ENCODE measurements at places on chromosomes 6 and 20.
A peak's percentile ranks its signal among the peaks of the same experiment; 100 is the strongest.

DNA sequence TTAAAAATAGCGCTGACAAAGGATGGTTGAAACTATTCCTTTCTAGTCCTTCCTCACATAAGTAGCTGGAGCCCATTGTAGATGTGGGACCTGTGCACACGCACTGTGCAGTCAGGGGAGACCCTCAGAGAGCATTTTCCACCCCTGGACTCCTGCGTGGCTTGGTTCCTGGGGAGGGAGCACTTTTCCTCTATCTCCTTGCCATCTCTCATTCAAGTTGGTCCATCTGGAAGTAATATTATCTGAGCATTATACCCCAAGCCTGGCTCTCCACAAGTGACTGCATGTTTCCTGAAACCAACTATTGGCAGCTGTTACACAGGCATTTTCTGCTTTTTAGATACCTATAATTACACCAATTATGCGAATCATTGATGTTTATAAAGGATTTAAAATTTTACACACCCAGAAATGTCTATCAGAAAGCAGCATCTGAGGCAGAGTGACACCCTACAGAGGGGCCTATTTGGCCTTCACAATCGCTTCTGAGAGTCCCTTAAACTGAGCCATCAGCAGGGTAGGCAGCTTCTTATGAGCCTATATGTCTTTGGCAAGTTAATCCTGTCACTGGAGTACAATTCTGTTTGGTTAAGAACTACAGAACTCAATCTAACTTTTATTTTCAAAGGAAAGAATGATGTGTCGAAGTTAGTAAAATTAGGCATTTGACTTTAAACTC, 18.7 kb downstream of the SOX4 start:
- no peak for DNase-seq

DNA sequence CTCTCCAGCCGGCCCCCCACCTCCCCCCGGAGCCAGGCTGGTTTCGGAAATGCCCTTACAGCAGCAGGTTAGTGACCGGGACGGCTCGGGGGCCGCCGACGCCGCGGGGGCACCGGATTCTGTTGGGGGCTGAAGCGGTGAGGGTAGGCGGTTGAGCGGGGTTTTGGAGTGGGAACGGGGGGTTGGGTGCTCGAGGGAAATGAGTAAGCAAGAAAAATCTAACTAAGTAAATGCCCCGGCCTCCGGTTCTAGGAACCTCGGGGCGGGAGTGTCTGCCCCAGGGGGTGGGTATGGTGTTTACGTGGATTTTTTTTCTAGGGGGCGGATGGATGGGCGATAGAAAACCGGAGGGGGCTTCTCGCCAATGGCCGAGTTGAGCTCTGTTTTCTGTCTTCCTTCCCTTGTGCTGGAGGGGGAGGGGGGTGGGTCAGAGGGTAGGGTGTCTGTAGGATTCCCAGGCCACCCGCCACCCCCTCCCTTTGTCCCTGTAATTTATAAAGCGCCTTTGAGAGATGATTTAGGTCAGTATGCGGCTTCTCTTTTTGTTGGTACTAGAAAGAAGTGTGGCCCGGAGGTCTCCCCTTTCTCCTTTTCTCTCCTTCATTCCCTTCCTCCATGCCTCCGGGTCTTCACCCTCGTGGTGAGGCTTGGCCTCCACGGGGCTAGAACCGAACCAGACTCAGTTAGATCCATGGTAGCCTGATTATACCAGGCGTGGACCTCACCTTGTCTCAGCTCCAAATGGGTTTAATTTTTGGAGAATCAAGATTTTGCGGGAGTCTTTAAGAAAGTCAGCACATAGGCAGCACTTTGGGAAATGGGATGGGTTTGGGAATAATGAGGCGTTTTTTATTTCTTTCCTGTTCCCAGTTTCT, 2.3 kb downstream of the E2F3 start:
- peak; percentile 37 for DNase-seq

GRCh38 chr6:137112067-137112355, 61.4 kb downstream of the IL22RA2 start:
- DNase-seq = no peak

- no peak for DNase-seq
Observed at GRCh38 chr20:62349556-62350097, 17.5 kb downstream of the LAMA5 start.

DNA sequence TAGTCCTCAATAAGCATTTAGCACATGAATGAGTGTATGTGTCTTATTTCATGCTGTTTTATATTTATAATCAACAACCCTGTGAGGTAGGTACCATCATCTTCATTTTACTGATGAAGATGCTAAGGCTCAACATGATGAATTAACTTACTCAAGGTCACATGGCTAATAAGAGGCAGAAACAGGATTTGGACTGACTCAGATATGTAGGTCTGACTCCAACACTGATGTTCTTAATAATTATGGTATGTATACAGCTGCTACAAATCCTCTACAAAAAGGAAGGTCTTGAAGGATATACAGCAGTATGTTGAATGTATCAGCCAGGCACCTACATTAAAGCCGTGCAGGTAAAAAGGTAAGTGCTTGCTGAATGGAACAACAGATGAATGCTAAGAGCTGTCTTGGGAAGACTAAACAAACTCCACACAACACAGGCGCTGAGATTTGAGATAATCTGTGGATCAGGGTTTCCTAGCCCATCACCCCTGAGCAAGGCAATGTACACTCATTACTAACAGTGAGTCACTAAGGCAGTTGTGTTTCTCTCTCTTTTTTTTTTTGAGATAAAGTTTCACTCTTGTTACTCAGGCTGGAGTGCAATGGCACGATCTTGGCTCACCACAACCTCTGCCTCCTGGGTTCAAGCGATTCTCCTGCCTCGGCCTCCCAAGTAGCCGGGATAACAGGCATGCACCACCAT, 31.9 kb downstream of the TTI1 start:
- no peak for DNase-seq

- peak; percentile 36 for DNase-seq
Observed at GRCh38 chr6:73732845-73733675, 37.1 kb downstream of the CD109 start.

DNA sequence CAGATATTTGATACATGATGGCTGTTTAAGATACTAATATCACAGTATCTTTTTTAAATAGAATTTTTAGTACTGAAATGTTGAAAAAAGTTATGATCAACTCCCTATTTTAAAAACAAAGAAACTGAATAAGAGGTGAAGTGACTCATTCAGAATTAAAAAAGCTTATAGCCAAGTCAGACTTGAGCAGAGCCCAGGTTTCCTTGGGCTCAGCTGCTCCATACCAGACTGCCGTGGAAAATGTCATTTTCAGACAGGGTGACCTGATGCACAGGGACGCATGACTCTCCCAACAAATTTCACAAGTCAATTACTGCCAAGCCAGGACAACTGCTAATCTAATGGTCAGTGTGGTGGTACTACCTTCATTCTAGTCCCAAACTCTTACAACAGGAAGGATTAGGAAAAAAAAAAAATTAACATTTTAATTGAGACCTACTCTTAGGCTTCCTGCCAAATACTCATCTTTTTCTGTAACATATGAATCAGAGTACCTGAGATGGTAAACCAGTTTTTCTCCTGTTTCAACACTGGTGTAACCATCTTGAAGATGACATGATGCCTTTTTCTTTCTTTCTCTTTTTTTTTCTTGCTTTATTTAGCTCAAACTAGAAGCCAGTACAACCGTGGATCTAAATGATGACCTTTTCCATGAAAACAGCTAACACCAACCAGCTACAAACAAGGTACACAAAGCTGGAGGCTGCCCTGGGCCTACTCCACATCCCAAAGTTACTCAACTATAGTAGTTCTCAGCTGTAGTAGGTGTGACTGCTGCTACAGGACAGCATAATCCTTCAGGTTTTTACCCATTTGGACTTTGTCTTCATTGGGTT, 30.5 kb downstream of the SLC22A23 start:
- no peak for DNase-seq

DNA sequence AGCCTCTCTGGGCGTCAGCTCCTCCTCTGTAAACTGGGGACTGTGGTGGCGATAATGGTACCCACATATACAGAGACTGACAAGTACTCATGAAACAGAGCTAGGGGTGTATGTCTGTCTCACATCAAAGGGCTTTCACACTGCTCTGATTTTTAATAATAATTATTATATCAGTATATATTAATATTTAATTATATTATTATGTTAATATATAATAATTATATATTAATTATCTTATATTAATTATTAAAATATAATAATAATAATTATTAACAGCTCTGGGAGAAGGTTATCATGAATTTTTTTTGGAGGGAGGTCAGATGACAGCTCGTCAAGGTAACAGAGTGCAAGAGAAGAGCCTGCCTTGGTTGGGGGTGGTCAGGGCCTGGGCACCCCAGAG, 173.6 kb downstream of the NRN1 start:
- no peak for DNase-seq

DNA sequence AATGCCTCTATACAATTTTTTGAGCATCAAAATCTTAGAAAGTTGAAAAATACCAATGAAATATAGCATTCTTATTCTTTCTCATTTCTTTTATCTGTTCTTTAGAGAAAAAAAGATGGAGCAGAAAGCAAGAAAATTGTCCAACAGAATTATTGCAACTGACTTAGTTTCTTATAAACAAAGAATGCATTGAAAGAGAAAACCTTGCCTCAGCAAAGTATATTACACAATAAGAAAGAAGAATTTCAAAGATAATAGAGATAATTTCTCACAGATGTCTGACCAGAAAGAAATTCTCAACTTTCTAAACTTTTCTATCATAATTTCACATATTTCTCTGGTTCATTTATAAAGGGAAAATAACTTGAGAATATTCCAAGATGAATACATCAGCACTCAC, 47.0 kb upstream of the PRND start:
- no peak for DNase-seq

DNA sequence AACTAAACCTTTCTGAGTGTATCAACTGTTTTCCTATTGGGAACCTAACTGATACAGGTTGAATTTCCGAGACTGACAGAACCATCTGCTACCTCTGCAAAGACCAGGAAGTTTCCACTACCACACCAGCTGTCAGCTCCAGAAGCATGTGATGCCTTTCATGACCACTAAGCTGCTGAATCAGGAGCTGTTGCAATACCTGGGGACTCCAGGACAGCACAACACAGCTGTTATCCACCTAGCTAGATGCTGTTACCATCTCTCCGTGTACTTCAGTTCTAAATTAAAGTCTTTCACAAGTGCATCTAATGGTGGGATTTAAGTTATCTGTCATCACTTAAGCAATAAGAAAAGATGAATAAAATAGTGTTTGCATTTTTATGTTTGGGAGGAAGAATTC, 158.2 kb upstream of the IMPG1 start:
- DNase-seq = peak; percentile 53

GRCh38 chr6:133314947-133315346, 73.8 kb downstream of the EYA4 start:
- no peak for DNase-seq

- no peak for DNase-seq
Observed at GRCh38 chr20:32582659-32583580, 2.2 kb downstream of the NOL4L start.

GRCh38 chr6:57267586-57268293, 45.6 kb upstream of the RAB23 start:
- peak; percentile 69 for DNase-seq

- DNase-seq = no peak
Observed at GRCh38 chr6:77466055-77466450, 2.8 kb upstream of the HTR1B start.

- no peak for DNase-seq
Observed at GRCh38 chr6:35300848-35301247, 3.2 kb downstream of the DEF6 start.

GRCh38 chr6:153001767-153002612, 519 bp downstream of the MTRF1L start:
- DNase-seq = no peak

GRCh38 chr6:77040568-77041195, 422.6 kb downstream of the HTR1B start:
- no peak for DNase-seq

- DNase-seq = no peak
Observed at GRCh38 chr6:33297956-33298772, 578 bp downstream of the RGL2 start.

DNA sequence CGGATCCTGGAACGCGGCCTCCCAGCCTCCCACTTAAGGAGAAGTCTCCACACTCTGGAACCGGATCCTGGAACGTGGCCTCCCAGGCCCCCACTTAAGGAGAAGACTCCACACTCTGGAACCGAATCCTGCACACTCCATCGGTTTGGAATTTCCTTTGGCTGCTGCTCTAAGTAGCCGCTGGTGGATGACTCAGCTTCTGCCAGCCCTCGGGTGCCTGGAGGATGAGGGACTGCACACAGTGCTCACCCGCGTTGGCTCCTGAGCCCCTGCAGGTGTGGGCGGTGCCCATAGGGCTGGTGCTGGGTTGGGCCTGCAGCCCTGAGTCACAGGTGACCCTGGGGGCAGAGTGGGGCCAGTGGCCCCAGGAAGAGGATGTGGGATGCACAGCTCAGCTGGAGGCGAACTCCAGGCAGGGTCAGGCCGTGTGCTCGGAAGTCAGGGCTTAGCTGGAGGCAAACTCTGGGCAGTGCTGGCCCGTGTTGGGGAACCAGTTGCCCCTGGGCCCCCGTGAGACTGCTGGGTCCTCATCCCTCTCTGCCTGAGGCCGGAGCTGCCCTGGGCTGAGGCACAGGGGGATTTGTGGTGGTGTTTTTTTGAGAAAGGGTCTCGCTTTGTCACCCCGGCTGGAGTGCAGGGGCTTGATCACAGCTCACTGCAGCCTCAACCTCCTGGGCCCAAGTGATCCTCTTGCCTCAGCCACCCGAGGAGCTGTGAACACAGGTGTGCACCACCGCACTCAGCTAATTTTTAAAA, 13.9 kb upstream of the TNFRSF6B start:
- DNase-seq = no peak

DNA sequence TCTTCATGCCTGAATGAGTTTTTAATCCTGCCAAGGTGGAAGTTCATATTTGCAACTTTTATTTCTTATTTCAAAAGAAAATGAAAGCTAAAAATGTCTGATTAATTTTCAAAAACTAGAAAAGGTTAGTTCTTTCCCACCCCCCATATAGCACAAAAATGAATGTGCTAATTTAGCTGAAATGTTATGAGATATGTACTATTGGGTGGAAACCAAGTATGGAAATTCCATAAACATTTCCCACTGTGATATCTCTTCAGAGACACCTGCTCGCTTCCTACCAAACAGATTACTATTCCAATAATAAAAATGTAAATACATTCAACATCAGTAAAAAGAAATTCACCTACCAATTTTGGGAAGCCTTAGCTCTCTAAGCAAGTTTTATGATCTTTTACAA, 678.6 kb upstream of the ID4 start:
- DNase-seq = no peak

DNA sequence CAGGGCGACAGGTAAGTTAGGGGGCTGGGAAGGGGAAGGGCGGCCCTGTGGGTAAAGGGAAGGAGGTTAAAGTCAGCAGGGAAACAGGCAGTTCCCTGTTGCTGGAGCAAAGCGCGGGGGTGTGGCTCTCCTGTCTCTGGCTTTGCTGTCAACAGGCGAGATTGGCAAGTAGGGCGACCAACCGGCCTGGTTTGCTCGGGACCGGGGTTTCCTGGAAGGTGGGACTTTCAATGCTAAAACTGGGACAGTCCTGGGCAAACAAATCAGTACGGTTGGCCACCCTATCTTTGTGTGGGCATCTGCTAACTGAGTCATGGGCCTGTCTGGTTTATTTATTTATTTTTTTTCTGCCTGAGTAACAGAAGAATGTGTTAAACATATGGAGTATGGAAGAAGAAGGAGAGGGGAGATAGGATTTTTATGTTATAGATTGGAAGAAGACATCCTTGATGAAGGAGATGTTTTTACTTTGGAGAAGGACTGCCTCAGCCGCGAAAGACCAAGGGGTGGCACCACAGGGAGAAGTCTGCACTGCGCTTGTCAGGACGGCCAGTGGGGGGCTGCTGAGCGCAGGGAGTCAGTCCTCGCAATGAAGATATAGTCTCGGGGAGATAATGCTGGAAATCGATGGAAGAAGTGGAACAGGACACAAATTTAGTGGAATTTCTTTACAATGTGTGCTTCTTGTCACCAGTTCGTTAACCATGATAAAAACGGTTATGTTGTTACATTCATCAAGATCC, 43.4 kb upstream of the ESR1 start:
- DNase-seq = no peak

Measured in NCI-H1694 (cell line).